ENCODE measurements at places on chromosomes 2 and 18.

- peak; percentile 11 for DNase-seq
These were observed 13.1 kb downstream of the PIEZO2 start for GRCh38 chr18:11136241-11136640.

- no peak for DNase-seq
These were observed 21.6 kb upstream of the SLC1A4 start for GRCh38 chr2:64967601-64968000.

GRCh38 chr2:125479143-125479636 is 1176.8 kb upstream of the GYPC start:
- no peak for DNase-seq

DNA sequence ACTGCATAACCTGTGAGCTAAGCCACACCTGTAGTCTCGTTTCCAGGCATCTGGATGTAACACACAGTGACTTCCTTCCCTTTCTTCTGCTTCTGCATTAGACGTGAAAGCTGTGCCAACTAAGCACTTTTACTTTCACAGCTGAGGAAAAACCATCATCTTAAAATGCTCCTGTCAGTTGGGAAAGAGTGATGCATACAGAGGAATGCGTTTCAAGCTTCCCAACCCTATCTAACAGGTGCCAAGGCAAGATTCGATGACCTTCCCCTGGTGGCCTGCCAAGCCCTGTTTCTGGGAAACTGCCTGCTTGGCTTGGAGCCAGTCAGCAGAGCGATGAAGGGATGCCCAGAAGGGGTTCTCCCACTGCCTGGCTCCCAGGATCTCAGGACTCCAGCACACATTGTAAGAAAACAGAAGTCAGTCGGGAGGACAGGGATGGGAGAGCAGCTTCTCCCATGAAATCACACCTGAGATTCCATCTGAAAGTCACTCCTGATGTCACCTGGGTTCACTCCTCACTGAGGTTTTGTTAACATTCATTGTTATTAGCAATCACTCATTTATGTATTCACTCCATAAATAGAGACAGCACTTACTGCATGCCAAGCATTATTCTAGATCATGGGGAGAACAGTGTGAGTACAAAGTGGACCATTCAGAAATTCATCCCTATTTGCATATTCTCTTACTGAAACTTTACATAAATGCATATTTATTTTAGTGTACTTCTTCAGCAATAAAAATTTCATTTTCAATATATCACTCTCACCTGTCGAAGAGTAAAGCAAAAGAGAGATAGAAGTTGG is 64.1 kb downstream of the DTNA start:
- no peak for DNase-seq

DNA sequence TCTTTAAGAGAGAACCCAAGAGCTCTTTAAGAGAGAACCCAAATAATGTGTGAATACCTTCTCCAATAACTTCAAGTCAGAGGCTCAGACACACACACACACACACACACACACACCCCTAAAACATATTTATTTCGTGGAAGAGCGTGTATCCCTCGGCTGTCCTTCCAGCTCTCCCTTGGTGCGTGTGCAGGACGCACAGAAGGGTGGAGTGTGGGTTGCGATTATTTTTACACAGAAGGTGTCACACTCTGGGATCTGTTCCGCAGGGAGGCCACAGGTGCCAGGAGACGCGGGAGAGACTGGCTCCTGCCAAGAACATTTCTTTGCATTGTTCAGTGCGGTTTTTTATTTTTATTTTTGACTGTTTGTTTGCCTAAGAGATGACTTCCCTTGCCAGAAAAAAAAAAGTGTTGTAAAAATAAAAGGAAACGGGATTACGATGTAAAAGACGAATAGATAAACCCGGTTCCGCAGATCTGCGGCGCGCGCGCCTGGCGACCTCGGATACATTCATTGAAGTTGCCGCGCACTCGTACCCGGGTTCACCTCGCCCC is 47.3 kb upstream of the ATP6V1B1 start:
- DNase-seq: peak; percentile 13

DNA sequence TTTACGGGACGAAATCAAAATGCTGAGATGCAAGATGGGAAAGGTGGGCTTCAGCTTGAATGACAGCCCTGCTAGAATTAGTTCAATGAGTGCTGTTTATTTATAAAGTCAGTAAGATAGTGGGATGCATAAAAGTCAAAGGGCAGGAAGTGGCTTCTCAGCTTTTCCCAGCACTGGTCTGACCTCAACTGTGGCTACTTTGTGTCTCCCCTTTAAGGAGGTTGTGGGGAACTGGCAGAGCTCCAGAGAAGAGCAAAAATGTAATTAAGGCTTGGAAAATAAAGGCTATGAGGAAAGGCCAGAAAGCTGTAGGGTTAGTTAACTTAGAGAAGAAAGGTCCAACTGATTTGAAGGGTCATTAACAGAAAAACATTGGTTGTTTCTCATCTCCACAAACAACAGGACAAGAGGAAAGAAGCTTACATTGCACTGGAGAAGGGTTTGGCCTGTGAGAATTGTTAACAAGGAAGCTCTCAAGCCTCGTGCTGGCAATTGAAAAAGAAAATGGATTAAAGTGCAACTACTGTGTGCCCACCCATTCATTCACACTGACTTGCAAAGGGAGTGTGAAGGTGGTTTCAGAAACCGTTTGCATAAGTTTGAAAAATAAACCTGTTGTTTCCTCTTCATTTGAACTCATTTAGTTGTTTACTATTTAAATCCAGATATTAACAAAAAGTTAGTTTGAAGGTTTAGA is 68.8 kb upstream of the CD28 start:
- peak; percentile 8 for DNase-seq

DNA sequence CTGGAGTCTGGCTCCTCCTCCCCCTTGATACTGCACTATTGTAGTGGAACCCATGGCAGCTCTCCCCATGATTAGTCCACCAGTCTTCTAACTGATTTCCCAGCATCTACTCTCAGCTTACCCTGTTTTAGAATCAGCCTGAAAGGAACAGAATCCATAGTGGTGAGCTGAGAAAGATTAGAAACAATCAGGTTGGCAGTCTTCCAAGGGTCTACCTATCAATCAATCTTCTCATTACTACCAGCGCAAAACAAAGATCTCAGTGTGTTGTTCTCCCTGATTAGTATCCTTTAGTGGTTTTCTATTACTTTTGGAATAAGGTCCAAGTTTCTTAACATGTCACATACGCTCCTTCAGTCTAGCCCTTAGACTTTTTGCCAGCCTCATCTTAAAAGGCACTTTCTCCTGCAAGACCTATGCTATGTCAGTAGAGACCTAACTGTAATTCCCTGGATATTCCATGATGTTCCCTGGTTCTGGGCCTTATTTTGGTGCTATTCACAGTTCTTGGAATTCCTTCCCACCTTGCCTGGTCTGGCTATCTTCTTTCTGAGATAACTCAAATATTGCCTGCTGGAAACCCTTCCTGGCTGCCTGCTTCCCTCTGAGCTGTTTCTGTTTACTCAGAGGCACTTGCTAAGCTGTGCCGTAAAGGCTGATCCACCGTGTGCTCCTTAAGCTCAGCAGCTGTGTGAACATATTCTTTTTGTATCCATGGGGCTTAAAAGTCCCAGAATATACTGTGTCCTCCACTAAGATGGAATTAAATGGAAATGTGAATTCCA is 32.6 kb downstream of the LAMA3 start:
- DNase-seq: peak; percentile 19

GRCh38 chr2:23677836-23678235 is 249.1 kb downstream of the ATAD2B start:
- DNase-seq: no peak

- no peak for DNase-seq
These were observed 6.3 kb upstream of the SCYGR8 start for GRCh38 chr2:227739351-227739750.

- no peak for DNase-seq
These were observed 100.7 kb downstream of the MAIP1 start for GRCh38 chr2:200056105-200056504.

DNA sequence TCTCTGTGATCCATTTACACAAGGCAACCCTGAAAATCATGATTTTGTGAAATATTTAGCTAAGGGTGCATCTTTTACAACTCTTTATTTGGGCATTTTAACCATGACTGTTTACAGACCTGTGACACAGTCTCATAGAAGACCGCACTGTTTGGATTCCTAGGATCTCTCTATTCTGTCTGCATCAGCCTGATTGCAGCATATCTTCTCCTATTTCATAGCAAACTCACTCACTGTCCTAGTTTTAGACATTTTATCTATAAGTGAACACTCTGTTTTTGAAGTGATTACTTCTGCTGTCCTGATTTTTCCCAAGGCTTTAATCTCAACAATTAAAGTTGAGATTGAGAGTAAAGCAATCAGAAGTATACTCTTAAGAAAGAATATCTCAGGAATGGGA is 56.2 kb downstream of the CAVIN2 start:
- DNase-seq: no peak

DNA sequence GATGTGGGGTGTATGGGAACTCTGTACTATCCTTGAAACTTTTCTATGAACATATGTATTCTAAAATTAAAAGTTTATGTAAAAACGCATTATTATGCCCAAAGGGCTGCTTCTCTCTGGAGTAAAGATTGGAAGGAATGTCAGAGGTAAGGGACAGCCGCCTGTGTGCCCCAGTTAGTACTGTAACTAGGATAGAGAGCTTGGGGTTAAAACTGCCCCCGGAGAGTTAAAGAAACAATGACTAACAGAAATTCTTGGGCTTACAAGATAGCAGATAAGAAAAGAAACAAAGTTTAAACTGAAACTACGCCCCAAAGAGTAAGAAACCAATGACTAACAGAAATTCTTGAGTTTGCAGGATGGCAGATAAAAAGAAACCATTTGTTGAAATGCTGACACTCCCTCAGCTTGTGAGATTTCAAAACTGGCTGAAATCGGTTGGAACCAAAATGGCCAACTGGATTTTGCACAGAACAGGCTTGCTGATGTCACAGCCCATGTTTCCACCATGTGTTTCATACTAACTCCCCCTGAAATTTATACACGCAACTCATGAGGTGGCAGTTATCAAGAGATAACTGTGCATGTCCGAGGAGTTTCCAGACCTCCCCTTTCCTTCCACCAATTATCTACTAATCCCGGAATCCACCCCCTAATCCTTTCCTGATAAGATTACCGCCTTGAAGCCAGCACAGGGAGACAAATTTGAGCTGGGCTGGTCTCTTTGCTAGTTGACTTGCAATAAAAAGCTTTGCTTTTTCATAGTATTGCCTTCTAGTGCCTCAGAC is 8.7 kb upstream of the TXNDC2 start:
- peak; percentile 66 for DNase-seq

GRCh38 chr2:118539290-118539689 is 308.2 kb downstream of the EN1 start:
- peak; percentile 31 for DNase-seq

- DNase-seq: no peak
These were observed 89.7 kb downstream of the FARSB start for GRCh38 chr2:222566229-222566628.

- no peak for DNase-seq
These were observed 663.1 kb downstream of the ERBB4 start for GRCh38 chr2:211875488-211875887.

GRCh38 chr2:151106805-151107506 is 154.7 kb downstream of the RBM43 start:
- no peak for DNase-seq

DNA sequence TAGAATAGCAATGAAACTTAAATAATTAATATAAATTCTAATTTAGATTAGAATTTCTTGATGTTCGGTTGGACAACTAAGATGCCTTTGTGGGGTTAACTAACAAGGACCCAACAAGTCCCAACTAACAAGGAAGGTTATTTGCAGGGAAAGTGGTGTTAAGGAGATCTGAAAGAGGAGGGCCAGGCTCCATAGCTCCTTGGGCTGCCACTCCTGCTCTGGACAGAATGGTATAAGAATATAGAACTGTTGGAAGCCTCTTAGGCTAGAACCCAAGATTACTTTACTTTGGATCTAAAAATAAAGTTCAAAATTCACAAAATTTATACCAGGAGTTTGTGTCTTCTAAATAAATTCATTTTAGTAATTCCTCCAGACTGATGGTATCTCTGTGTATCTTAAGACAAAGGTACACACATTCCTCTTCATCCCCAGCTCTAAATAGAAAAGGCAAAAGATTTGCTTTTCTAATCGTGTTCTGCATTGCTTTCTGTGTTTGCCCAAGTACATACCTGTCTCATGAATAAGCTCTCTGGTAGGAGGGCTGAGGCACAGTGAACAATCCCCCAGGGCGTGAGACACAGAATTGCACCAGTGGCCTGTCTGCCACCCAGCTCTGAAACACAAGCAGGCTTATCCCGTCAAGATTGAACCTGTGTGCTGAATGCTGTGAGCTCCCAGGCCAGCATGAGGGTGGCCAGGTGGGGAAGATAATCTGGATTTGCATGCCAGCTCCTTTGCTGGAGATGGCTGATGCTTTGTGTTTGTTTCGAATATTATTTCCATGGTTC is 176.0 kb downstream of the ACKR3 start:
- peak; percentile 50 for DNase-seq

DNA sequence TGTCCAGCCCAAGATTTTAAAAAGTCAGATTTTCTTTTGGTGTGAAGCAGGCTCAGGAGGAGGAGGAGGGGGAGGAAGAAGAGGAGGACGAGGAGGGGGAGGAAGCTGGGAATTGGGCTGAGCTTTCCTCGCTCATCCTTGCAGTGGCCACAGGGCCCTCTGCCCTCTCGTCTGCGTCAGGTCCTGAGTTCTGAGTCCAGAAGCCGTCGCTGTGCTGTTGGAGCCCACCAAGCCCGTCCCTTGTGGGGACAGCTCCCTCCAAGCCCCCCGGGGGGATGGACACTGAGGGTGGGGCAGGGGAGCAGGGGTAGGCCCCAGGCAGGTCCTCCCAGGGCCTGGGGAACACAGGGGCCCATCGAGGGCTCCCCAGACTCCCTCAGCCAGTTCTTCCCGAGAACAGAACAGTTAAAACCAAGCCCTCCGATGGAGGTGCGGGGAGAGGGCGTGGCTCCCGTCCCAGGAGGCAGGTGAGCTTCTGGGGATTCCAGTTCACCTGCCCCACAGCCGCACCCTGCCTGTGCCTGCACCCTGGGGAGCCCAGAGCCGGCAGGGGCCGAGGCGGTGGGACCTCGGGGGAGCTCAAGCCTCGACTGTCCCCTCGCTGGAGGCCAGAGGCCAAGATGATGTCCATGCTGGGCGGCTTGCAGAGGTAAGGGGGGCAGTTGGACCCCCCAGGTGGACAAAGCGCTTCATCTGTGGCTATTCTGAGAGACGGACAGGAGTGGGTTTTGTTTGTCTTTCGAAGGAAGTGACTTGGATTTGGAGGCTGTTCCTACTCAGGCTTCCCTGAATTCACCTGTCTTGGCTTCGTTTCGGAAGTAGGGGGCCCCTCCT is at the start of gene GAL3ST2:
Gene GAL3ST2 (plus strand): TSS at position 487 of the 834 bp plus-strand sequence. CDS start 134 bp downstream, at position 621.
- DNase-seq: no peak

Measured in neural progenitor cell (in vitro differentiated cells).